ENCODE measurements at places on chromosomes 3 and 15.

GRCh38 chr15:81894061-81894460 lies 151.8 kb downstream of the MEX3B start:
- no peak for DNase-seq

DNA sequence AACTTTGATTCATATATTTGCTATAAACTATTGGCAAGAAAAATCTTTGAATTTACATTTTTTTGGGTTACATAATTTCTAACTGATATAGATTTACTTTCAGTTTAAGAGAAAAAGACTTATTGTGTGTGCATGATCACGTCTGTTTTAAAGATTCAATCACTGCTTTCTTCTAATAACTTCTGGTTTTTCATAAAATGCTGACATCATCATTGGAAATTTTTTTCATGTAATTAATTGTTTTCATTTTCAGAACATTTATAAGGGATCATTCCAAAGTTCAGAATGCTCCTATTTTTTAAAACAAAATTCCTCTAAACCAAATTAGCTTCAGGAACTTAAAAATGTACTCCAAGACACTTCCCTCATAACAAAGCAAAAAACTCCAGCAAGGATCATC lies 500.7 kb upstream of the GBE1 start:
- no peak for DNase-seq

GRCh38 chr3:64685331-64685799 lies 2.4 kb downstream of the ADAMTS9 start:
- DNase-seq: peak; percentile 22

DNA sequence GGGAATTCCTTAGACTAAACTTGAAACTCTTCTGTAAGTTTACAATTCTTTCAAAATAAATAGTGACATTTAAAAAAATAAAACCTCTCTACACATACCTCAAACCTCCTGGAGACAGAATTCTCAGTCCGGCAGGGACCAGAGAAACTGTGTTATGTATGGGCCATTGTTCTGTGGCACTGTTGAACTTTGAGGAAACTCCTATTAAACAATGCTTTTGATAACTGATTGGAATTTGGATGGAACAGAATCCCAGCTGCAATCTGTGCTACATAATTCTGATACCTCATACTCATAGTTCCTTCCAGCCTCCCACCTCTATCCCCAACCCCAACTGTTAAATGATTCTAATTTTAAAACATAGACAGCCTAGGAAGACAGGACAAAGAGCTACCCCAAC lies 85.0 kb downstream of the TM4SF4 start:
- DNase-seq: no peak

GRCh38 chr15:71154607-71155200 lies 39.4 kb downstream of the THSD4 start:
- no peak for DNase-seq

- DNase-seq: no peak
Measured at GRCh38 chr3:14258906-14259904, 80.6 kb downstream of the LSM3 start.

DNA sequence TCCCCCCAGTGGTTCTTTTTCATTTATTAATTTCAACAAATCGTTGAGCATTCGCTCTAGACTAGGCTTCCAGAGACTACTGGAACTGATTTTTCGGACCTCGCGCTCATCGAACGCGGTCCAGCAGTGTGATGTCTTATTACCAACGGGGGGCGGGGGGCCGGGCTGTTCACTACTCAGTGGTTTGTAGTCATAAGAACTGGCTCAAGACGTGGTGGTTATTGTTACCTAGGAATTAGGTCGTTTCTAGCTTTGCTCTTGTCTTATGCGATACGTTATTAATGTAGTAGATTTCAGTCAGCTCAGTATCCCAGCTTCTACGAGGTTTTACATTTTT lies 858 bp downstream of the RBM5 start:
- DNase-seq: no peak

DNA sequence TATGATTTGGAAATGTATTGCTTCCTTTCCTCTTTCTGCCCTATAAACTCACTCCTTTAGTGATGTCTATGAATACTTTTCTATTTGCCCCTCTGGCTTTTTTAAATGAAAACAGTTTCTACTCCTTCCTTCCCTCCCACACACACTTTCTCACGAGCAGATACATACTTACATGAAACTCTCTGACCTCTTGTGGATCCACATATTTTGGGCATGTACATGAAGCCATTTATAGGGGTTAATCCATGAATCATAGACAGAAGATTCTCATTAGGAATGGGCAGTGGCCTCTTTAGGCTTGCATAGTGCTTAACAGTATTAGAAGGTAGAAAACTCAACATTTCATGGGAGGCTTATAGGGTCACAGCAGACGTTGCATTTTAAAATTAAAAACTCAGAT lies 24.8 kb downstream of the ANAPC13 start:
- no peak for DNase-seq

- no peak for DNase-seq
Measured at GRCh38 chr3:52399131-52399530, 45.8 kb downstream of the SEMA3G start.

- DNase-seq: no peak
Measured at GRCh38 chr3:142152384-142152783, 3.0 kb upstream of the TFDP2 start.

DNA sequence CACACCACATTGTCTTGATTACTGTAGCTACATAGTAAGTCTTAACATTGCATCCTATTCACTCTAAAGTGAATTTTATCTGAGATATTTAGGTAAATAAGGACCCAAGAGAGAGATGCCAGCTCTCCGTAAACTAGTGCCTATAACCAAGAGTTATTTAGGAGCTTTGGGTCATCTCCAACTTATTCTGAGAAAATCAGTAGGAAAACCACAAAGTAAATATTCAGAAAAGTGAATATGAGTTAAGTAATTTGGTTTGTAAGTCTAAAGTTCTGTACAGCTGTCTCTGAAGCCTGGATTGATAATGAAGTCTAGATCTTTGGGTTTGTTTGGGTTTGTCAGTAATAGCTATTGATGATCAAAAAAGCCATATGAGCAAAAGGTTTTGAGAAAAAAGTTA lies 120.0 kb downstream of the FNDC3B start:
- DNase-seq: no peak

DNA sequence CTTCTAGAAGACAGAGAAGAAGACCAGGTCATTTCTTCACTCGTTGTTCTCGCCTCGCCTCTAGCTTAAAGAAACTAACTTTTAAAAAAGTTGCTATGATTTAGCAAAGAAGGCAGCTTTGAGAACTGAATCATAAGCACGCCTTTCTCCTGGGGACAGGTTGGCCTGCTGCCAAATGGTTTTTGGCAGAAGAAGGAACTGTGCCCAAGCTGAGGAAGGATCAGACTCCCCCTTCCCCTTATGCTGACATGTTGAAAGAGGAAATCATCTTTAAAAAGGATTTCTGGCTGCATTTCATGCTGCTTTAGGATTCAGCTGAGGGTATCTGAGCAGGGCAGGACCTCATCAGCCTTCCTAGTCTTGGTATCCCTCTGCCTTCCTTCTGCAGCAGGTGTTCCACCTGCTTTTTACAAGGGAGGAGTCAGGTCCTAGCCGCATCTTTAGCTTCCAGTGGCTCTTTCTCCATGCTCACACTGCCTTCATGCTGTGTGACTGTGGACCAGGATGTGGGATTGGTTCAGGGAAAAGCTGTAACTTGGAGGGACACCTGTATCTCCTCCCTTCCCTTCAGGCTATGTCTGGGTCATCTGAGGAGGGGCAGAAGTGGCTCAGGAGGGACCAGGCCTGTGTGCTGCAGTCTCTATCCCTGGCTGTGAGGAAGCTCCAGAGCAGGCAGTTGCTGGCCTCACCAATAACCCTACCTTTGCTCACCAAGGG lies 34.1 kb upstream of the HACD2 start:
- DNase-seq: peak; percentile 55

DNA sequence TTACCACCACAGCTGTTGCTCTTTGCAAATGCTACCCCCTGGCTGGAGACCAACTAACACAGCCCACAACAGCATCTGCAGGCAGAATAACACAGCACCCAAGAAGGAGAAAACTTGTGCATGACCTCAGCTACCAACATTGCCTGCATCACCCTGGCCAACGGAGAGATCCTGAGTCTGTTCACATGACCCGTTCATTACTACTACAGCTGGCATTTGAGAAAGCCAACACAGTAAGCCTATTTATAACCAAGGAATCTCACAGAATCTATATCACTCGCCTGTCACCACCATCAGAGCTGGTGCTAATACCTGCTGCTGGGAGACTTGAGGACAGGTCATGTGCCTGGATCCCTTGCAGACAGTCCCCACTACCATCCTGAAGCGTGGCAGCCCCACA lies 215.2 kb downstream of the POLQ start:
- DNase-seq: no peak

GRCh38 chr3:152097770-152098169 lies 171.0 kb upstream of the MBNL1 start:
- DNase-seq: no peak

Data from posterior cingulate gyrus (tissue), 11 donors.